ENCODE measurements at places on chromosomes 5 and 9.

DNA sequence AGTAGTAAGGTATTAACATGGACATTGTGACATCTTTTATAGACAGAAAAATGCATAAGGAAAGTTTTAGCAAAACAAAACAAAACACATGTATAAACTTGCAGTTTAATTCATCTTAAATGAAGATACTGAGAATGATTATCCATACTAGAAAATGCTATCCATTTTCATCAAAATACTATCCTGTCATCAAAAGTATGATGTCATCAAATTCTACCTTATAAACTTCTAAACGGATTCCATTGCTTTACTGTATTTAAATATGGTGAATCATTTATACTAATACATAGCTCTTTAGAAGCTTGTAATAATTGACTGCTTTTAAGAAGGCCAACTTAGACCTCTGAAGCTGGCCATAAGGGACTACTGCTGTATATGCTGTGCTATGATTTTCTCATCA, 221.0 kb downstream of the EDIL3 start:
- no peaks in the 10 kb centered on the region for H3K36me3 ChIP-seq
- H3K4me1 ChIP-seq, result no peaks in the 10 kb centered on the region
- H3K4me3 ChIP-seq, result no peak overlapping the region
- no peaks in the 10 kb centered on the region for H3K27me3 ChIP-seq

DNA sequence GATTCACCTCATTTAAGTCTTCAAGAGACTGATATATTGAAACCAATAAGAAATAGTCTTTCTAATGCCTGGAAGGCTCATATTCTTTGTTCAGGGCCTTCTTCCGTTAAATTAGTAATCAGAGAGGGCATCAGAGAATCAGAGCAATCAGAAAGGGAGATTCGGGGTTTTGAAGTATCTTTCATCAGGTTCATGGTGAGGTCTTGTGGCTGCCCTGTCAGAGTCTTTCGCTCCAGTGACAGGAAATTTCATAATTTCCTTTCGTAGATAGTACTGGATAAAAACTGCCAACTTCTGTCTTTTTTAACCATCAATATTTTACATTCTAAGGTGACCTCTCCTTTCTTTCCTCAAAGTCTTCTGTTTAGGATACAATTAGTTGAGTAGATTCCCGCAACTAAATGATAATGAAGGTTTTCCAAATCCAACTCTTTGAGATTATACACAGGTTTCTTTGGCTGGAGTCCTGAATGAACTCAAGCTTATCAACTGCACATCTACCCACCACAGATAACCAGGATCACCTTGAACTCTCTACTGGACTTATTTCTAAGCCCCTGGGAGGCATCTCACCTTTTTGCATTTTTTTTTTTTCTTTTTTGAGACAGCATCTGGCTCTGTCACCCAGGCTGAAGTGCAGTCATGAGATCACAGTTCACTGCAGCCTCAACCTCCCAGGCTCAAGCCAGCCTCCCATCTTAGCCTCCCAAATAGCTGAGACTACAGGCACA, 5.5 kb downstream of the IL31RA start:
- H3K4me3 ChIP-seq, result no peak overlapping the region
- no peaks in the 10 kb centered on the region for H3K36me3 ChIP-seq
- H3K27me3 ChIP-seq, result peaks cover 17% of the 10 kb centered on the region
- no peak for DNase-seq
- H3K27ac ChIP-seq, result peak overlapping the region; percentile 56

- no peaks in the 10 kb centered on the region for H3K27me3 ChIP-seq
- no peaks in the 10 kb centered on the region for H3K36me3 ChIP-seq
- H3K4me3 ChIP-seq, result no peak overlapping the region
- no peak for DNase-seq
- no peak overlapping the region for H3K27ac ChIP-seq
Observed at GRCh38 chr5:29131285-29131684, 2062.2 kb upstream of the CDH6 start.

DNA sequence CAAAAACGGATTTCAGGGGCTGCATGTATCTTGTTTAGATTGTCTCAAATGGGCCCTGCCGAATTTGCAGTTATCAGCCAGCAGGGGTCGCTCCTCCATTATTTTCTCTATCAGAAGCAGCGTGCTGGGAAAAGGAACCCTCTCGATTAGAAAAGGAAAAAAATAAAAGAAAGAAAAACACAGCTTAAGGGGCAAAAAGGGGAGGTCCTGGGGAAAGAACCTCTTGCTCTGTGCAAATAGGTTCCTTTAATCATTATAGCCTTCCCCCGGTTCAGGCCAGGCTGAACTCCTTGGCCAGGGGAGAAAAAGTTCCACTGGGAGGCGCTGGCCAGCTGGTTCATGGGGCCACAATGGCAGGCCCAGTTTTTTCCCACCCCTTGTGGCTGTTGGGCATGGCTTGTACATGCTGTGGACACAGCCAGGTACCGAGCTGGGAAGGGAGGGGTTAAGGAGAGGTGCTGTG, 25.0 kb upstream of the CAPSL start:
- no peaks in the 10 kb centered on the region for H3K4me1 ChIP-seq
- no peak for DNase-seq
- H3K27me3 ChIP-seq, result peaks cover 23% of the 10 kb centered on the region
- no peak overlapping the region for H3K4me3 ChIP-seq
- no peak overlapping the region for H3K27ac ChIP-seq

GRCh38 chr9:92373167-92373566, 31.2 kb downstream of the OGN start:
- H3K4me1 ChIP-seq, result peaks cover 5% of the 10 kb centered on the region
- H3K36me3 ChIP-seq, result peaks cover 48% of the 10 kb centered on the region
- no peak overlapping the region for H3K4me3 ChIP-seq

GRCh38 chr5:131977212-131977604, 31.7 kb upstream of the MEIKIN start:
- H3K4me1 ChIP-seq, result peaks cover 30% of the 10 kb centered on the region
- H3K36me3 ChIP-seq, result no peaks in the 10 kb centered on the region
- H3K27ac ChIP-seq, result no peak overlapping the region
- DNase-seq, result no peak
- peaks cover 2% of the 10 kb centered on the region for H3K27me3 ChIP-seq

DNA sequence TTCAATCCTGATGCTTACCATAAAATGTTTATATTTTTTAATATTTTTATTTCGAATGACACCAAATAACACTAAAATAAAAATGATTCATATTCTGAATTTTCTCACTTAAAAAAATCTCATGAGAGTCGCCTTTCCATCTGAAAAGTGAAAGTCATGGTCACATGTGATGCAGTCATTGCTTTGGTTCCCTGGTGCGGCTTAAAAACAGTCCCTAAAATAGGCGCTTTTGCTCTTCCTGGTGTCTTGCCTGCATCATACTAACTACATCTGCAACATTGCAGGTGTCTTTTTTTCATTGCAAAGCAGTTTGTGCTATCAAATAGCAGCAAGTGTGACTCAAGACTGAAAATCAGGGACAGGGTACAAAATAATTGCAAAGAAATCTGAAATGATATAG, 185.2 kb upstream of the NREP start:
- H3K36me3 ChIP-seq, result no peaks in the 10 kb centered on the region
- no peak overlapping the region for H3K27ac ChIP-seq
- DNase-seq, result no peak
- peaks cover 2% of the 10 kb centered on the region for H3K27me3 ChIP-seq

- H3K4me3 ChIP-seq, result no peak overlapping the region
- no peaks in the 10 kb centered on the region for H3K27me3 ChIP-seq
- H3K4me1 ChIP-seq, result no peaks in the 10 kb centered on the region
- no peak overlapping the region for H3K27ac ChIP-seq
Observed at GRCh38 chr5:13218518-13218917, 726.0 kb downstream of the DNAH5 start.

- no peak for DNase-seq
- H3K36me3 ChIP-seq, result no peaks in the 10 kb centered on the region
- no peak overlapping the region for H3K4me3 ChIP-seq
Observed at GRCh38 chr9:1962122-1962521, 53.0 kb upstream of the SMARCA2 start.

DNA sequence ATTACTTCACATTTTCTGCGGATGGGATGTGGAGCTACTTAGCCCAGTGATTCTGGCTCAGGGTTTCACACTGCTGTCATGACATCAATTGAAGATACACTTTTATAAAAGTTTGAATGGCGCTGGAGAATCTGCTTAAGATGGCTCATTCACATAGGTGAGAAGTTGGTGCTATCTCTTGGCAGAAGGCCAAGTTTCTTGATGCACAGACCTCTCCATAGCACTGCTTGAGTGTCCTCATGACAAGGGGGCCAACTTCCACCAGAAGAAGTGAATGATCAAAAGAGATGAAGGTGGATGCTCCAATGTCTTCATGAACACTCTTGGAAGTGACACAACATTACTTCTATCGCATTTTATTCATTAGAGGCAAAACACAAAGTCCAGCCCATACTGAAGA, 403.7 kb upstream of the CCNG1 start:
- no peaks in the 10 kb centered on the region for H3K27me3 ChIP-seq
- no peak for DNase-seq
- H3K36me3 ChIP-seq, result no peaks in the 10 kb centered on the region
- H3K27ac ChIP-seq, result no peak overlapping the region

- no peaks in the 10 kb centered on the region for H3K27me3 ChIP-seq
- no peak overlapping the region for H3K27ac ChIP-seq
- H3K36me3 ChIP-seq, result peaks cover 28% of the 10 kb centered on the region
Observed at GRCh38 chr5:72305194-72306142, 14.6 kb downstream of the MRPS27 start.

- H3K36me3 ChIP-seq, result no peaks in the 10 kb centered on the region
- H3K27me3 ChIP-seq, result peaks cover 3% of the 10 kb centered on the region
- H3K4me1 ChIP-seq, result peaks cover 6% of the 10 kb centered on the region
- no peak overlapping the region for H3K4me3 ChIP-seq
- DNase-seq, result no peak
Observed at GRCh38 chr5:149735066-149735465, 5.0 kb downstream of the PPARGC1B start.

DNA sequence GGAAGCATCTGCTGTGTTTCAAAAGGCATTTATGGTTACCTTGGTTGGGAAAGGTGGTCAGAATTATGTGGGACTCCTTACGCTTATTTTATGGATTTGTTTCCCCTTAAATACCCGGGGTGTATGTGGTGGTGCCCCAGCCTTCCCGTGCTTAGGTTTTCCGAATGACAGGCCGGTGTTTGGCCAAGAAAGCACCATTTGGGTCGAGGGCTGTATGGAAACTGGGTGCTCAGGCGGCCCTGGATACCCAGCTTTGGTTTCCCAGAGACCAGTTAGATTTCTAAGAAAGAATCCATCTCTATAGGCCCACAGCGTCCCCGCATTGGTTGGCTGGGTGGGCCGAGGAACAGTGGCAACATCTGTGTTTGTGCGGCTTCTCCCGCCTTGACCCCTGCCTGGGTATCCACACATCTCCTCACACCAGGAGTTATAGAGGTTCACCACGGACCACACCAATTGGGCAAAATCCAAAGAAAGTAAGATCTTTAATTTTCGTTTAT, 868 bp downstream of the ARHGEF28 start:
- H3K27ac ChIP-seq, result no peak overlapping the region
- DNase-seq, result no peak
- H3K36me3 ChIP-seq, result no peaks in the 10 kb centered on the region
- no peak overlapping the region for H3K4me3 ChIP-seq
- peaks cover 67% of the 10 kb centered on the region for H3K27me3 ChIP-seq

- peaks cover 1% of the 10 kb centered on the region for H3K36me3 ChIP-seq
- DNase-seq, result peak; percentile 75
- peak overlapping the region; percentile 59 for H3K4me3 ChIP-seq
- H3K4me1 ChIP-seq, result peaks cover 30% of the 10 kb centered on the region
- H3K27me3 ChIP-seq, result no peaks in the 10 kb centered on the region
- peak overlapping the region; percentile 65 for H3K27ac ChIP-seq
Observed at GRCh38 chr9:127049044-127049443, 73.4 kb downstream of the ANGPTL2 start.

GRCh38 chr9:120909904-120910303, 16.7 kb downstream of the TRAF1 start:
- DNase-seq, result peak; percentile 64
- H3K4me1 ChIP-seq, result peaks cover 88% of the 10 kb centered on the region
- no peak overlapping the region for H3K4me3 ChIP-seq
- H3K36me3 ChIP-seq, result peaks cover 89% of the 10 kb centered on the region
- no peaks in the 10 kb centered on the region for H3K27me3 ChIP-seq

- H3K27ac ChIP-seq, result no peak overlapping the region
- H3K27me3 ChIP-seq, result peaks cover 22% of the 10 kb centered on the region
- no peak for DNase-seq
- peaks cover 4% of the 10 kb centered on the region for H3K36me3 ChIP-seq
- no peak overlapping the region for H3K4me3 ChIP-seq
Observed at GRCh38 chr9:36164372-36164771, 4.8 kb upstream of the CCIN start.

GRCh38 chr5:153660919-153661318, 170.4 kb downstream of the GRIA1 start:
- no peak overlapping the region for H3K4me3 ChIP-seq
- DNase-seq, result no peak
- no peak overlapping the region for H3K27ac ChIP-seq
- H3K4me1 ChIP-seq, result no peaks in the 10 kb centered on the region

DNA sequence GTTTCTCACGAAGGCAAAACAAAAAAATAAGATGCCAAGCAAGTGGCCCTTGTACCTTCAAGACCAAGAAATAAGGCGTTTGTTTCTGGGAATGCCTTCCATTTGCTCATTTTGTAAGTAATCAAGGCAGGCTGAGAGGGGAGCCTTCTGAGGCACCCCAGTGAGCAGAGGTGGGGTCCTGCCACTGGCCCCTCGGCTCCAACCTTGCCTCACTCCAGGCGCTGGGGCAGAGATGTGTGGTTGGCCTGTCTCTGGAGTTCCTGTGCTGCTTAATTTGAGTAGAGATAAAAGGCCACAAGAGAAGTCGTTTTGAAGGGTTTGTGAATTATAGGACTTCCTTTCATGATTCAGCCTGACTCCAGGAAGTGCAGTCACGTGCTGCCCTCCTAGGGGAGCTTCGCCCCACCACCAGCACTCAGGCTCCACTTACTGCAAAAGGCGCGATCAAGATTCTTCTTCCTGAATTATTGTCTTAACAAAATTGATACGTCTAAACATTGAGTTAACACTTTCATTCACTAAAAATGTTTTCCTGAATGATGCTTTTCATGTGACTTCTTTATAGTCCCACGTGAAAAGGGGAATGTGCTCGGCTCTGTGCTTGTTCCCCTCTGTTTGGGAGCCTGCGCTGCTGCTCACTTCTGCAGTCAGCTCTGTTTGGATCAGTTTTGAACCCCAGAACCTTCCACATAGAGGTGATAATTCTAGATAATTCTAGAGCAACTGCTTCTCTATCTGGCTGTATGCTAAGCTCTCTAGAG, 13.7 kb downstream of the SYK start:
- no peaks in the 10 kb centered on the region for H3K36me3 ChIP-seq
- H3K27me3 ChIP-seq, result peaks cover 18% of the 10 kb centered on the region
- H3K27ac ChIP-seq, result no peak overlapping the region
- no peak overlapping the region for H3K4me3 ChIP-seq

GRCh38 chr9:95129476-95130291, 187.8 kb downstream of the FANCC start:
- DNase-seq, result no peak
- no peaks in the 10 kb centered on the region for H3K36me3 ChIP-seq
- no peaks in the 10 kb centered on the region for H3K4me1 ChIP-seq
- H3K27ac ChIP-seq, result no peak overlapping the region
- H3K4me3 ChIP-seq, result no peak overlapping the region

- H3K27me3 ChIP-seq, result peaks cover 3% of the 10 kb centered on the region
- no peaks in the 10 kb centered on the region for H3K4me1 ChIP-seq
- H3K4me3 ChIP-seq, result no peak overlapping the region
- H3K36me3 ChIP-seq, result no peaks in the 10 kb centered on the region
- no peak for DNase-seq
Observed at GRCh38 chr9:87243602-87244001, 254.1 kb upstream of the DAPK1 start.

GRCh38 chr5:111454776-111455175, 57.6 kb downstream of the STARD4 start:
- DNase-seq, result no peak
- H3K4me1 ChIP-seq, result no peaks in the 10 kb centered on the region
- no peak overlapping the region for H3K27ac ChIP-seq
- no peaks in the 10 kb centered on the region for H3K27me3 ChIP-seq
